ENCODE measurements at places on chromosomes 12 and 14. TPM values are rescaled to one million over a fixed set of nuclear protein-coding genes. Genes with fewer than 3 reads are reported as not detected.

Gene FAM181A
- total RNA-seq, result not detected

Gene PTPRB
- total RNA-seq, result not detected

Gene RDH16
- total RNA-seq, result 0.22 TPM

Gene LBHD2
- total RNA-seq, result not detected

Gene GRIP1
- 0.51 TPM for total RNA-seq

Gene SLC6A13
- not detected for total RNA-seq

Gene GRIN2B
- total RNA-seq, result not detected

Gene RTL1
- not detected for total RNA-seq

Gene GLT1D1
- not detected for total RNA-seq

Gene CRIP2
- not detected for total RNA-seq

Gene HOTAIR
- not detected for total RNA-seq

Gene PNP
- 144 TPM for total RNA-seq

Gene CMA1
- not detected for total RNA-seq

Gene SERPINA1
- not detected for total RNA-seq

Gene RNF212B
- not detected for total RNA-seq

Gene GLS2
- 1.7 TPM for total RNA-seq

Gene FLRT2
- total RNA-seq, result not detected

Gene ETNK1
- total RNA-seq, result 76.1 TPM

Gene KLHL42
- total RNA-seq, result 14.9 TPM

Gene GPR137C
- 0.45 TPM for total RNA-seq

Gene C12orf54
- total RNA-seq, result not detected

Gene LRRC10
- not detected for total RNA-seq

Gene GARIN6
- total RNA-seq, result not detected

Gene ACTR10
- 46.3 TPM for total RNA-seq

Gene VRK1
- 51.7 TPM for total RNA-seq

Gene ACOT4
- 1.1 TPM for total RNA-seq

Gene BDKRB2
- not detected for total RNA-seq

Gene LRP1-AS
- total RNA-seq, result not detected

Gene LALBA
- not detected for total RNA-seq

Gene ADCY4
- 4.5 TPM for total RNA-seq

Gene MGST1
- not detected for total RNA-seq

Gene MNAT1
- total RNA-seq, result 23.5 TPM

Gene HOXC12
- not detected for total RNA-seq

Gene PMCH
- total RNA-seq, result not detected

Gene ABCD4
- 54.8 TPM for total RNA-seq

Gene RND1
- 1.2 TPM for total RNA-seq

Gene SLC7A7
- total RNA-seq, result 0.43 TPM

Gene CLEC2A
- total RNA-seq, result not detected

Gene DEGS2
- 0.29 TPM for total RNA-seq

Gene NYNRIN
- 0.10 TPM for total RNA-seq

Gene XPOT
- 98.7 TPM for total RNA-seq

Gene PPP1R12A
- total RNA-seq, result 94.3 TPM

Gene RAD9B
- 0.91 TPM for total RNA-seq
